Fibroblast of lung (primary cell): ENCODE measurements at places on chromosomes 12 and 14.

GRCh38 chr14:33916663-33917565, 34.0 kb downstream of the EGLN3 start:
- DNase-seq = peak; percentile 74

DNA sequence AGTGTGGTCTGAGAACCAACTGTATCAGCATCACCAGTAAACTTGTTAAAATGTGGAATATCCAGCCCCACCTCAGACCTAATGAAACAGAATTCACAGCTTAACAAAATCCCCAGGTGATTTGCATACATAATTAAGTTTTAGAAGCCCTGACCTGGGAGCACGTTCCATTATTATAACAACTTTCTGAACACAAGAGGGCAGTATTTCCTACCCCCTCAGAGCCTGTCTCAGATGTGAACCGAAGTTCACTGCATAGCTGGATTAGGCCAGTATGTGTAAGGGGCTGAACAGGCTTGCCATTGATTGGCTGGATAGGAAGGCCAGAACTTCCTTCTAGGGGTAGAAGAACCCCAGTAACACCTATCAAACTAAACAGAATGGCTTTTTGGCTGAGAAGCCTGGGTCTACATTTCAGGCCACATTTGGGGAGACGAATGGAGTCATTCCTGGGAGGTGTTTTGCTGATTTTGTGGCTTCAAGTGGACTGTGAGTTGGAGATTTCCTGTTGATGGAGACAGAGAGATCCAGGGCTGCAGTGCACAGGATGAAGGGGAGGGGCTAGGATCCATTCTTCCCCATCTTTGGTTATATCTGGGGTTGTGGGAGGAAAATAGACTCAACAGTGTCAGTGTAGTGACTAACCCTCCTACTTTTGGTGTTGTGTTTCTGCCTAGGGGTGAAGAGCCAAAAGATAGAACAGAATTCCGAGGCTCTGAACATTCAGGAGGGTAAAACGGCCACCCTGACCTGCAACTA, 94.7 kb upstream of the OR4E1 start:
- DNase-seq = no peak

DNA sequence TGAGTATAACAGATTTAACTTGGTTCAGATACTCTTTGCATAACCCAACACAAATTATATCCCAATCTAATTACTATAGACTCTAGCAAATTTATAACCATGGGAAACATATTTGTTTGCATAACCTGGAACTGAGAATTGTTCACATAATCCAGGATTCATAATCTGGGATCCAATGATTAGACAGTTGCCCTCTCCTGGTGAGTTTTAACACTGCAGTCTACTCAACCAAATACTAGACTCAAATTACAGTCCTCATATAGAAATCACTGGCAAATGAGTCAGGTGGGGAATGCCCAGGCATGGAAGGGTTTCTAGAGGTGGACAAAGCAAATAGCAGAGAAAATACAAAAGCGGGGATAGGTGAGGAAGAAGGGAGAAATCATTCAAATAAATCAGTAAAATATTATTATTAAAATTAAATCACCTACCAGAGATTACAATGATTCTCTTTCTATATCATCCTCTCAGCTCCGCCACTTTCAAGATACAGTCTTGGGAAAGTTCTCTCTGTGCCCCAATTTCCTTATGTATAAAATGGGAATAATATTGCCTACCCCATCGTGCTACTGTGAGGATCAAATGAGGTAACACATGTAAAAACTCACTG, 9.4 kb downstream of the GCH1 start:
- DNase-seq = peak; percentile 55

DNA sequence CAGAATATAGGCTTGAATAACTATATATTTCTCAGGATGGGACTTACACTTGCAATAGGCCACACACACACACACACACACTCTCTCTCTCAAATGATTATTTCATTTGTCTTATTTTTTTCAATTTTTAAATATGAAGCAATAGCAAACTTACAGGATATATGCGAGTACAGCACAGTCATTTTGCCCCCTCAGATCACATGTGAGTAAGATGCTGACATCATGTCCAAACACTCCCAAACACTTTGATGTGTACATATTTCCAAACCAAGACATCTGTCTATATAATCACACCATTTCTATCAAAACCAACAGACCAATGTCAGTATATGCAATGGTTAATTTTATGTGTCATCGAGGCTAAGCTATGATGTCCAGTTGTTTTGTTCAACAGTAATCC, 1535.9 kb upstream of the FLRT2 start:
- peak; percentile 47 for DNase-seq

DNA sequence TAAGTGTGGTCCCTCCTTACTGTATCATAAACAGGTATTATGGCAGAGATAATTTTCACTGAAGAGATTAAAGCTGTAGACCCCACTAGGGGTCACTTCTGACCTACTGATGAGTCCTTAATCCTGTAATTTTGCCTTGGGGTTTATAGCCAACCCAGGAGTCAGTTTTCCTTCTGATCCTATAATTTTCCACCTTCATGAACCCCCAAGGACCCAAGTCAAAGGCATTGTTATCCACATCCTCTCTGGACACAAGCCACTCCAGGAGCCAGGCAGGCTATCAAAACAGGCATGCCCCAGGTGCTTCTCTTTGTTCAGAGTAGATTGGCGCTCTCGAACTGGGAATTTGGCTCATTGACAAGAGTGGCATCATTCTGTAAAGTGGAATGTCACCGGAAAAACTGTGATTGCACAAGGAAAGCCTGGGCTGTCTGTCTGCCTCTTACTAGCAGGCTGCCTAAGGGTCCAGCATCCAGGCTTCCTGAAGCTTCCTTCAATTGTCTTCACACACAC, 1523.2 kb upstream of the FLRT2 start:
- peak; percentile 8 for DNase-seq

DNA sequence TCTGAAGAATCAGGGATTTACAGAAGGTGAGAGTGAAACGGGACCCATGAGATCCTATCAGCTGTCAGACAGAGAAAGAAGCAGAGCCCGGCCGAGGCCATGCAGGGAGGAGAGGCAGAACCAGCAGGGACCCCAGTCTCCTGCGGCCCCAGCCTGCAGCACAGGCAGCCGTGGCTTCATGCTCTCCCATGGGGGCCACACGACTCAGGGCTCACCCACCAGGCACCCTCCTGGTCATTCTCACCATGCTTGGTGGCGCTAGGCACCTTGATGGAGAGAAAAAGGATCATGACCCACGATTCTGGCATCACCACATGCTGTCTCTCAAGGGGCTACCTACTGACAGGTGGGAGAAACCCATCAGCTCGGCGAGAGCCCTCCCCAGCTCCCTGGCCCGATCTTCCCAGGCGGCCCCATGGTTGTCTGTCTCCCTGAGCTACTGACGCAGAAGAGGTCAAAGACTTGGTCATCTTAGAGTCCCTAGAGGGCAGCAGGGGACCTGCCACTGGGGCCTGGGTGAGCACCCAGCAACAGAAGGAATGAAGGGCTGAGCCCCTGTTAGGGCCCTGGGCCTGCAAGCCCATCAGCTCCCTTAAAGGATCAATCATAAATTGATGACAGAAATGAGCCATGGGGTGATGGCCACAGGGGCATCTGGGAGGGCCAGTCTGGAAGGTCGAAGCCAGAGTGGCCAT, 58.0 kb downstream of the ITPK1 start:
- no peak for DNase-seq

GRCh38 chr12:120215766-120216735, 15.1 kb upstream of the RPLP0 start:
- no peak for DNase-seq

DNA sequence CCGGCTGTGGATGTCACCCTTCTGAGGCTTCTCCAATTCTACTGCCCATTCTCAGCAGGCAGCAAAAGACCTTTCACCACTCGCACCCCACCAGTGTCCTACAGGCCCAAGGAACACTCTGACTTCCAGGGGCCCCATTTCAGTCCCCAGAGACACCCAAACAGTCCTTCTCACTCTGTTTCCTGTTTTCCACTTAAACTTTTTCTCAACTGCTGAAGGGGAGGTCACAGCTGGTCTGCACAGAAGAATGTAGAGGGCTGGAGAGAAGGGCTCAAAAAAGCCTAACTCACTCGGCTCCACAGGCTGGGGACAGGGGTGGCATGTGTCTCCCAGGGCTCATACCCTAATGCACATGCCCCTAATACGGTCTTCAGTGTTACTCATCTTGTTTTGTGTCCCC, 4.2 kb upstream of the DTX1 start:
- DNase-seq = no peak

DNA sequence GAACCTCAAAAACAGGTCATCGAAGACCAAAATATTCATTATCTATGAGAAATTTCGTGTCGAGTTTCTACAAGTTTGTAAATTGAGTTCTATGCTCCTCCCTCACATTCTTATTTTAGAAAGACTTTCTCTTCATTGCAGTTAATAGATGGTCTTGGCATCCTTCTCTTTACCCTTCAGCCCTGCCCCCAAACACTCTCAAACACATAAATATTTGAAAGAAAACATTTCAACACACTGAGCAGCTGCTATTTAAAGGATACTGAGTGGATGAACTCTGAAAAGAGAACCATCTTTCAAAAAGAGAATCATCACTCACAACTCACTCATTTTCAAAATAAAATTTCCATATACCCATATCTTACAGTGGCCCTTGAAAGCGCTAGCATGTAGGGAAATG, 67.1 kb downstream of the NUAK1 start:
- peak; percentile 72 for DNase-seq

- DNase-seq = no peak
These were observed 243.1 kb downstream of the AKAP6 start for GRCh38 chr14:32571995-32572866.

- no peak for DNase-seq
These were observed 59.5 kb upstream of the RNU6-7 start for GRCh38 chr14:32142341-32142740.

GRCh38 chr12:49284672-49285071, 10.3 kb upstream of the PRPH start:
- DNase-seq = no peak

DNA sequence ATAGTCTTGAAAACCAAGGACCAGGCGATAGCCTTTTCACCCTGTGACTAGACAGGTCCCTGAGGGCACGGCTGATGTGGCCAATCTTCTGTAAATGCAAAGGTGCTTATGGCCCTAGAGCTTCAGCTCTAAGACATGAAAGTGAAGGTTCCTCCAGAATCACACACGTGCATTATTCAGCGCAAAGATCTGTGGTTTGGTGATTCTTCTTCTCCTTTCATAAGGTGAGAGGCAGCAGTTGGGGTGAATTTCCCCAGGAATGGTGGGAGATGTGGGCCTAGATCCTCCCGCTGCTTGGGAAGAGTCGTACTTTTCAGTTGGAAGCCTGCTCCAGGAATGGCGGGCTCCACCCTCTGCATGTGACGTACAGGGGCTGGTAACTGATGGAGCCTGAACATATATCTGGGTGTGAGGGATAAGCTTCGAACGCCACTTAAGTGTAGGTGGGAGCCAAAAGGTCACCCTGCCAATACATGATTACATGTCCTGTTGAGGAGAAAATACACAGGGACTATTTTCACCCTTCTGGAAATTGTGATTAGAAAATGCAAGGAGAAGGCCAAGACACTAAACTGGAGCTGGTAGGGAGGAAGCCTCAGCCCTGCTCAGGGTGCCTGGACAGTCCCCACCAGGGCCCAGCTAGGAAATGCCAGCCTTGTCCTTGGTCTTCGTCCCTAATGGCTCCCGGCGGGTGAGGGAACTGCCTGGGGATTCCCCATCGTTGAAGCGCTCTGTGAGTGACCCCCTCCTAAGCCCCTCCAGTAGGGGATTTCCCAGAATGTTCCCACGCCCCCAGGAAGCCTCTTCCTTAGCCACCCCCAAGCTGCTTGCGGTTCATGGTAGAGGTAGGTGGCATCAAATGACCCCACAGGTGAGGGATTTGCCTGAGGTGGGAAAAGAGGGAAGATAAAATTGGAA, 17.6 kb downstream of the BATF start:
- DNase-seq = no peak

DNA sequence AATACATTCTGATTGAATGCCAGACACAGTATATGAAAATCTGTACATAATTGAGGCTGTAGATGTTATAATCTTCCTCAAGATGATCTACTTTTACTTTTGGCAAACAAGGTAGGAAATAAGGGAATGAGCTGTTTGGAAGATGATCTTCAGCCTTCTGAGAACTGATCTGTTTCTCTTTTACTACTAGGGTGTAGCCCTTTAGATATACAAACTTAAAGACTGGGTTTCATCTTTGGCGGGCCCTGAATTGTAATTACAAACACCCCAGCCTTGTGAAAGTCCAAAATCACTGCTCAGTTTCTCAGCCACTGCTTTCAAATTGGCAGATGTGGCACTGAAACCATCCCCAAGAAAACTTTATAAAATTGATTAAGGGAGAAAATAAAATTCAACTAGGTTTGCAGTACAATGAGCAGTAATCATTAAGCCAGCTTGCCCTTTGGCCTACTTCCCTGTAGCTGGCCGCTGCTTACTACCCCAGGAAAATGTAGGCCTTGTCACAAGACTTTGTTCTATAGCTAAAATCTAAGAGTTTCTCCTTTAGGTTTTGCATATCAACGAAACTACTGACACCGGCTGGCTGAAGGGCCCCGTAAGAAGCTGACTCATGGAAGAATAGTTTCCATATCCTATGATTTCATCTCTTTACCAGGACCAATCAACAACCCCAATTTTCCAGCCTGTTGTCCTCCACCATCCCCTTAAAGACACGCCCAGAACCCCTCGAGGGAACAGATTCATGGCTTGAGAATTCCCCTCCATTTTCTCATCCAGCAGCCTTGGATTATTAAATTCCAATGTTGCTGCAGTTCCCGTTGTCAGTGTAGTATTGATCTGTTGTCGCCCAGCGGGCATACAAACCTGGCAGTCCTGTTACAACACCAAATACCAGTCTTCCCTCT, 210.8 kb downstream of the PCNX1 start:
- peak; percentile 45 for DNase-seq
